ENCODE measurements at places on chromosomes 2 and 18.

- DNase-seq = no peak
Observed at GRCh38 chr2:191929288-191929687, 82.4 kb upstream of the CAVIN2 start.

GRCh38 chr2:95179451-95179850 lies 13.8 kb downstream of the ZNF2 start:
- no peak for DNase-seq

- peak; percentile 68 for DNase-seq
Observed at GRCh38 chr2:31523871-31524492, 56.8 kb downstream of the SRD5A2 start.

DNA sequence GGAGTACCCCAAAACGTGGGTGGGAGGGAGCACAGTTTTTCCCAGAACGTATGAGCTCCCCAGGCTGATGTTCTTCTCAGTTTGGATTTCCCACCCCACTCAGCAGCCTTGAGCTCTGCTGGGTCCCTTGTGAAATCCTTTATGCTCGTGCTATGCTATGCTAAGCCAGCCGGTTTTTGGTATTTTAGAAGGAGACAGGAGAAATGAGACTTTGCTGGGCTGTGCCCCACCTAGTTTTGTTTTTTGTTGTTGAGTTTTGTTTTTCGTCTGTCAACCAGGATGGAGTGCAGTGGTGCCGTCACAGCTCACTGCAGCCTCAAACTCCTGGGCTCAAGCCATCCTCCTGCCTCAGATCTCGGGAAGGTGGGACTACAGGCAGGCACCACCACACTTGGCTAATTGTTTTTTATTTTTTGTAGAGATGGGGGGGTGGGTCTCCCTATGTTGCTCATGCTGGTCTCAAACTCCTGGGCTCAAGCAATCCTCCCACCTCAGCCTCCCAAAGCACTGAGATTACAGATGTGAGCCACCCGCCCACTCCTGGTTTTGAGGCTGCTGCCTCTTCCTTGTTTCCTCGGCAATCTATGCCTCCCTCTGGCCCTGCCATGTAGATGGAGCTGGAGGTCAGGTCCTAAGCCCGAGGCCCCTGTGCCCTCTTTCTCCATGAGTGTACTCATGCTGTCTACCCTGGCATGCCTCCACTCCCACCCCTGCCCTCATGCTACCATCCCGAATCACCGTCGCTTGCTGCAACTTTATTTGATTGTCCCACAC lies 17.5 kb upstream of the MGAT4A start:
- DNase-seq = no peak

GRCh38 chr2:136179602-136179975 lies 61.6 kb upstream of the CXCR4 start:
- no peak for DNase-seq

GRCh38 chr2:133726973-133727372 lies 158.7 kb upstream of the NCKAP5 start:
- no peak for DNase-seq

DNA sequence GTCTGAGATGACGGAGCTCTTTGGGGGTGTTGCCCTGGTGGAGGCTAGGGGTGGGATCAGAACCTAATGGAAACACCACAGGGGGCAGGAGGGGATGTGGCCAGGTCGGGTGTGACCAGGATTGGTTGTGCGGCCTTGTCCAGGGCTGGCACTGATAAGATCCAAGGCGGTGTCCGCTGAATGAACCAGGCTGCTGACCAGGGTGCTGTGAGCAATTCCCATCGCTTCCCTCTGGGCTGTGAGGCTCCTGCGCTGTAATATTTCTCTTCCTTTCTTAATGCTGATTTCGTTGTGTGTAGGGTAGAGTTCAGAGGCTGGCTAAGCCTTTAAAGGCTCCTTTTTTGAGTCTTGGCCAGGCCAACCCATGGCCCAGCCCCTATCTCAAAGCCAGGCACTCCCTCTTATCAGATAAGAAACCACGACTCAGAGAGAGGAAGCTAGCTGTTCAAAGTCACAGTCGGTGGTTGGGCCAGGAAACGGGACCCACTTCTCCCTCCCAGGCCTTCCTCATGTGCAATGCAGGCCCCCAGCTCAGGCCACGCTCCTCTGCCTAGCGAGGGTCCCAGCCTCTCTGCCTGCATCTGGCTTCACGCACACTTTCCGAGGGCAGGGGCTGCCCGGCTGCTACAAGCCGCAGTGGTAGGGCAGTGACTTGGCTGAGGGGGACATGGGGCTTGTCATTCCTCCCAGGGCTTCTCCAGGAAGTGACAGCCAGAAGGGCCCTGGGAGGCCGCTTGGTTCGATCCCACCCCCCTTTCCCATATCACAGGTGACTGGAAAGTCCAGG lies 26.0 kb upstream of the FOSL2 start:
- DNase-seq = peak; percentile 83

DNA sequence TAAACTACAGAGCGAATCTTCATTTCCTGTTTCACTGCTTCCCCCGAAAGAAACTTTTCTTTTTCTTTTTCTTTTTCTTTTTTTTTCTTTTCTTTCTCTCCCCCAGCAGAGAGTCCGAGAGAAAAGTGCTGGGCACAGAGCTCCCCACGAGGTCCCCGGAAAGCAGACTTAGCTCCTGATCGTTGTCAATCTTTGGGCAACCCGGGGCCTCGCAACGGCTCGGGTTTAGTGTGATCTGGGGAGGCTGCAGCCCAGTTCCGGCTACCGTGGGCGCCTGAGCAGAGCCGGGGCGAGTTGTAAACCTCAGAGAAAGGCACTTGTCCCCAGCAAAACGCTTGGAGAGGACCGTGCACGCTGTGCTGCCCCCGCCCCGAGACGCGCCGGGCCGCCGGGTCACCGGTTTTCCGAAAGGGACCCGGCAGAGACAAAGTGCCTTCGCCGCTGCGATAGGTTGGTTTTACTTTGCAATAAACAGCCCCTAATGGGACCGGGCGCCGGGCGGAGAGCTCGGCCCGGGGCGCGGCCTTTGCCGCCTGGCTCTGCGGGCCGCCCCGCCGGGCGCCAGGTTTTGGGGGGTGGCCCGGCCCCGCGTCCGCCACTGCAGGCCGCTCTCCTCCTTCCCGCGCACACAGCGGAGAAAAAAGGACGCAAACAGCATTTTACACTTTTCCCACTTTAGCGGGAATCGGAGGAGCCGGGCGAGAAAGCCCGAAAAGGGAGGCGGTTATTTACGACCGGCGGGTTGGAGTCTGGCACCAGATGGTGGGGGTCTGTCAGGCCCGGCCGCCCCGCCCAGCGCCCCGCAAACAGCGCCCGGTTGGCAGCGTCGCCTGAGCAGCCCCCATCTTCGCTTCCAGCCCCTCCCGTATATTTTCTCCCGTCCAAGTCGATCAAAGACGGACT lies 136.0 kb downstream of the INSIG2 start:
- peak; percentile 2 for DNase-seq

DNA sequence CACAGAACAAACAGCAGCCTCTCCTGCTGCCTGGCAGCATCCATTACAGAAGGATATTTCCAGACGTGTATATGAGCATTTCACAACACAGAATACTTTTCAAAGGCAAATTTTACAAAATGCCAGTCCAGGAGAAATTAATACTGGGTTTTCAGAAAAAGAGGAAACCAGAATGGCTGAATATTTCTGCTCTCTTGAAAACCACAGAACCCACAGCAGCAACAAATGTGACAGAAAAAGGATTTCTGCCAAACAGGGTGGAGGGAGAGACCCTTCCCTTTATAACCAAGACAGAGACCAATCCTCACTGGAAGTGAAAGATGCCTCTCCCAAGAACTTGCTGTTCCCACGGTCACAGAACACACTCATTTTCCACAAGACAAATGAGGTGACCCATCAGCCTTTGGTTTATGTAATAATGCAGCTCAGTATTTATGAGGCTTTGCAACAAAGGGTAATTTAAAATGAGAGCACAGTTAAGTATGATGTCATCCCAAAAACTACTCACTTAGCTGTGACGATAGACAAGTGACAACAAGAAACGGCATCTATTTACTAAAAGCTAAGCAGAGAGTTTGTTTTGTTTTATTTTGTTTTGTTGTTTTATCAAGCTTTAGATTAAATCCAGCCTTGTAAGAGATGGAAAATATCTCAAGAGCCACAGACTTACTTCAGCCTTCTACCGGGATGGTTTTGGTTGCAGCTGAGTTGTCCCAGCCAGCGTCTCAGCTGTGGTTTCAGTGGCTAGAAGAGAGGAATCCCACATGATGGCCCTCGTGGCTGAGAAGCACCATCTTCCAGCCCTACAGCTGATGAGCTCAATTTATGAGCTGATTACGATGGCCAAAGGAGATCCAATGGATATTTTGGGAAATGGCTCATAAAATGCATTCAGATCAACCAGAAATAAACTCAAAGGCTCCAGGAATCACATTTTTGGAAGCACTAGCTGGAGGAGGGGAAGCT lies 249.3 kb upstream of the AGAP1 start:
- no peak for DNase-seq

GRCh38 chr2:36889795-36890194 lies 76.5 kb downstream of the STRN start:
- DNase-seq = no peak

- no peak for DNase-seq
Observed at GRCh38 chr2:188765522-188766470, 208.4 kb upstream of the COL3A1 start.

DNA sequence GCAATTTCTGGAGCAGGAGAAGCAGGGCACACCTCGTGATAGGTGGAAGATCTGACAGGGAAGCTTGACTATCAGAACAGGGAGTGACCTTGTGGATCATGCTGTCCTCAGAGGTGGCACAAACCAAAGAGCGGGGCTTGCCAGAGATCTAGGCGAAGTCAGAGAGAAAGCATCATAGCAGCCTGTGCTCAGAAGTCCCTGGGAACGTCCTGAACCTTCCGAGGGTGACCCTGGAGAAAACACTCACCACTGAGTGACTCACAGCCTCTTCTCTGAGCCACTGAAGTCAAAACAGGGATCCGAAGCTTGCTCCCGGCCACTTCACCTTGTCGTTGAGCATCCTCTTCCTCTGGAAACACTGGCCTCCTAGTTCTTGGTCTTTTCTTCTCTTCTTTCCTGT lies 56.7 kb downstream of the IL1R2 start:
- no peak for DNase-seq

DNA sequence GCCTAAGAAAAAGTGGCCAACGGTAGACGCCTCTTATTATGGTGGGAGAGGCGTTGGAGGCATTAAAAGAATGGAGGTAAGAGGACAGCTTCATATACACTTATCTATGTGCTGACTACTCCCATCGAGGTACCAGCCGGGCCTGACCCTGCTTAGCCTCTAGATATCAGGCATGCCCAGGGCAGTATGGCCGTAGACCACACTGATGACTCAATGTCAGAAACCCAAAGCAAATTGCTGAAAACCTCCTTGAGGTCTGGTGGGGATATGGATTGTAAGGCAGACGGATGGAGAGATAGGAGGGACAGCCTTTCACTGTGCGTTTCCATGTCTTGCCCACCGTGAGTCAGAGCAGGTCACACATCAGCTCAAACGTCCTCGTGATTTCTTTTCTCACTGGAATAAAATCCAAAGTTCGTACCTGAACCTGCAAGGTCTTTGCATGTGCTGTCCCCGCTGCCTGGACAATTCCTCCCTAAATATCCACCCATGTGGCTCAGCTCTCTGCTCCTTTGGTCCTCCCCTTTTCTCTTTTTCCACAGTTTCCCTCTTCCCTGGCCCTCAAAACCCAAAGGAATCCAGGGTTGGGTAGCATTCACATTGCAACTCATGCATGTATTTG lies 168.9 kb downstream of the ANTXR1 start:
- peak; percentile 24 for DNase-seq

GRCh38 chr2:31378389-31378788 lies 36.2 kb downstream of the XDH start:
- DNase-seq = no peak

- no peak for DNase-seq
Observed at GRCh38 chr2:202932425-202933138, 20.5 kb downstream of the CARF start.

- DNase-seq = peak; percentile 53
Observed at GRCh38 chr2:32742376-32742775, 114.5 kb downstream of the TTC27 start.

DNA sequence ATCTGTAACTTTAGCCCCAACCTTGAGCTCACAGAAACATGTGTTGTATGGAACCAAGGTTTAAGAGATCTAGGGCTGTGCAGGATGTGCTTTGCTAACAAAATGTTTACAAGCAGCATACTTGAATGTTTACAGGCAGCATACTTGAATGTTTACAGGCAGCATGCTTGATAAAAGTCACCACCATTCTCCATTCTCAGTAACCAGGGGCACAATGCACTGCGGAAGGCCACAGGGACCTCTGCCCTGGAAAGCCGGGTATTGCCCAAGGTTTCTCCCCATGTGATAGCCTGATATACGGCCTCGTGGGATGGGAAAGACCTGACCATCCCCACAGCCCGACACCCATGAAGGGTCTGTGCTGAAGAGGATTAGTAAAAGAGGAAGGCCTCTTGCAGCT lies 52.4 kb downstream of the LONRF2 start:
- DNase-seq = no peak

DNA sequence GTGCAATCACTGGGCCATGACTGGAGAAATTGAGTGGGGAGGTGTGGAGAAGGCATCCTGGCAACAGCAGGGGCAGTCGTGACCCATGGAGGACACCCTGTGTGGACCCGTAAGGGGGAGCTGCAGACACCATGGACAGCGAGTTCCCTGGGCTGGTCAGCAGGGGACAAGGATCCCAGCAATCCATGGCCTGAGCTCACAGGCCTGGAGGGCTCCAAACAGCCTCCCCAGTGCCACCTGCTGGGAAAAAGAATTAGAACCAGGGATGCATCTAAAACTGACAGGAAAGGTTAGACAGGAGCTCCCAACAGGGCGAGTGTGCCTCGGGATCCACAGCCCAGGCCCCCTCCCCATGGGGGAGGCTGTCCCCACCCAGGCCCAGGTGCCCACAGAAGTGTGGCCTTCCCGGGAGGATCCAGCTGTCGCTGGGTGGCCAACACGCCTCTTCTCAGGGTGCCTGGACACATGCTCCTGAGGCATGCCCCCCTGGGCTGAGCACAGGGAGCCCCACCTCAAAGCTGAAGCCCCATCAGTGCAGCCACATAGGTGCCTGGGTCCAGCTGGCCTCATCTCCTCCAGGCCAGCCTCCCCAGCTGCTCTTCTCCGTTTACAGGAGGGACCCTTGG lies 20.5 kb upstream of the KIF1A start:
- peak; percentile 34 for DNase-seq

Measured in erythroblast (primary cell).